ENCODE measurements at places on chromosomes 12 and 14.

DNA sequence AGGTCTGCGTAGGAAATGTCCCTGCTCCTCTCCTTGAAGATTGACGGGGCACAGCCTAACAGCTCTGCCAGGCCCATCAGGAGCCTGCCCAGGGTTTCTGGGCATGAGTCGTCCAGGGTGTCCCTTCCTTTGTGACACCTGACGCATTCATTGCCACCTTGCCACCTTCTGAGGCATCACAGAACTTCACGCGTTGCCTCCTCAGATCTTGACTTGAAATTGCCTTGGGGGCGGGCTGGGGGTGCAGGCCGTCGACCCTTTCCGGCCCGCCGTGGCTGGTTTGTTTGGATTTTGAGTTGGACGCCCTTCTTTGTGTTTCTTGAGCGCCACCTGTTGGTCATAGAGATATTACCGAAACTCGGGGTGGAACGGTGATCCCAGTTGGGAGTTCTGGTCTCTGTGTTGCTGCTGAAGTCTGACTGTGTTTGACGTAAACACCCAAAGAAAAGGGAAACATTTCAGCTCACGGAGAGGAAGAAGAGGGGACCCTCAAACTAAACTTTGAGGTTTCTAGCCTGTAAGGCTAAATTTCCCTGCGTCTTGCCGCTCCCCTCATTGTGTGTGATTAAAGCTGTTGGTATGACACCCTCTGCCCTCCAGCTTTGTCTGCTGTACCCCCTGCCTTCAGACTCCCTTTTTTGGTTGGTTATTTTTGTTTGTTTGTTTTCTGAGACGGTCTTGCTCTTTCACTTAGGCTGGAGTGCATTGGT lies 44.6 kb downstream of the MLXIP start:
- peak; percentile 75 for DNase-seq

DNA sequence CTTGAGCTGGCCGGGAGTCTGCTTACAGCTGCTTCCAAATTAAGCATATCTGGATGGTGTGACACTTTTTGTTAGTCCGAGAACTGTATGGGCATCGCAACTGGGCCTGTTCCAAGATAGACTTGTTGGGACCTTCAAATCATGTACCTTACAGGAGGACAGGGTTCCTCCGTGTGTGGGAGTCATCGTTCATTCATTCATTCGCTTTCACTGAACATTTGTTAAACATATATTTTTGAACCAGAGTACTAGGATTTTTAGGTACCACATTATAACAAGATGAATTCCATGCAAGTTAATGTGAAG lies 387 bp upstream of the IPO8 start:
- DNase-seq: no peak

GRCh38 chr14:92510972-92511371 lies 2.6 kb upstream of the RIN3 start:
- no peak for DNase-seq

DNA sequence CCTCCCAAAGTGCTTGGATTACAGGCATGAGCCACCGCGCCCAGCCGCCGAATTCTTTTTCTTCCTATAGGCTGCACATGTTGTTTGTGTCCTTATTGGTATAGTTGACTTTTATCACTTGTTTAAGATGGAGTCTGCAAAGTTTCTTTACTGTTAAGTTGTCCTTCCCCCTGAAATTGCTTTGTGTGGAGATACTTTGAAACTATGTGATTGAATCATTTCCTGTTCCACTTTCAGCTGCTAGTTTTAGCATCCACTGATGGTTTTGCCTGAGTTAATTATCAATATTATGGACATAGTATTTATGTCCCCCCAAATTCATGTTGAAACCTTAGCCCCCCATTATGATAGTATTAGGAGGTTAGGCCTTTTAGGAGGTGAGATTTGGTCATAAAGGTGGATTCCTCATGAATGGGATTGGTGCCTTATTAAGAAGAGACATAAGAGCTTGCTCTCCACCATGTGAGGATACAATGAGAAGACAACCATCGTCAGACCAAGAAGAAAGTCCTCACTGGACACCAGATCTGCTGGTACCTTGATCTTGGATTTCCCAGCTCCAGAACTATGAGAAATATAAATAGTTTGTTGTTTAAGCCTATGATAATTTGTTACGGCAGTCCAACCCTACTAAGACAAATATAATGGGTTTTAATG lies 34.9 kb downstream of the PPHLN1 start:
- DNase-seq: peak; percentile 42

- no peak for DNase-seq
Measured at GRCh38 chr12:53530920-53531319, 23.6 kb upstream of the NPFF start.

- DNase-seq: no peak
Measured at GRCh38 chr12:102051431-102051965, 10.3 kb downstream of the WASHC3 start.

- no peak for DNase-seq
Measured at GRCh38 chr12:105482951-105483350, 152.5 kb downstream of the C12orf75 start.

DNA sequence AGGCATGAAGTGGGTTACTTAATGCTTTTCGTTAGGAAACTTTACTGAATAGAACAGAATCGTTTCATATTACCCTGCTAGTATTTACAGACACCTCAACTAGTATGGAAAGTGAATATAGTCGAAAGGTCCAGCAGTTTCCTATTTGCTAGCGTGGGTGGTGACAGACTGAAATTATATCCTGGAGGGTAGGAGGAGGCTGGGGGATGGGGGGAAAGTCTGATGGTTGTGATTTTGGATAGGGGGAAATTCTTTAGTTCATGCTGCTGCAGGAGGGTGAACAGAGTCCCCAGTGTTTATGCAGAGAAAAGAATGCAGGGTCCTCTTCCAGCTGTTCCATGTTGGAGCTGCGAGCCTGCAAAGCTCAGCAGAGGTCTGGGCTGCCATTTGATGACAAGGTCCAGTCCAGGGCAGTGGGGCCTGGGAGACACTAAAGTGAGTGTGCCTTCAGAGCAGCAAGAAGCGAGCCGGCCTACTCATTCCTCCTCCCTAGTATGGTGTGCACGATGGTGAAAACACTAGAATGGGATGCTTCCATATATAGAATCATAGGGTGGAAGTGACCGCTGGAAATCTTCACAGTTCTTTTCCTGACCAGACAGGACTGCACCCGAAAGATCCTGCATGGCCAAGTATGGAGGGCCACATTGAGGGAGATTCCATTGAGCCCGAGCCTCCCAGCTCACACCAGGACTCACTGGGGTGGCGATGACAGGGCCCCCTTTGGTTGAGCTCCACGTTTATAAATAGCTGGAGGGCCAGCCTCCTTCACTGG lies 2.1 kb downstream of the SAMD4A start:
- DNase-seq: no peak

DNA sequence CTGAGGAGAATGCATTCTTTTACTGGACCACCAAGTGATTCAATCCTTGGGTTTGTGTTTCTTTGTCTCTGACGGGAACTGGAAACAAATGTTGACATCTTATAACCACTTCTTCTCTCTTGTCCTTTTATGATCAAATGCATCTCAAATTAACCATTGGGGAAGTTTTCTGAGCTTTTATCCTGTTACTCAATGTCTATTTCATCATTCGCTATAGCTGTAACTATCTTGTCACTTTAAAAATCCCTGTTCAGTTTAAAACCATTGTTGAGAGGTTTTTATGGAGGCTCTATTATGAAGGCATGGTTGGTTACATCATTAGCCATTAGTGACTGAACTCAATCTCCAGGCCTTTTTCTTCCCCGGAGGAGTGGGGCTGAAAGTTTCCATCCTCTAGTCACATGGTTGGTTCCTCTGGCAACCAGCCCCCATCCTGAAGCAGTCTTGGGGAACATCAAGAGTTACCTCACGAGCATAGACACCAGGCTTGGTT lies 2.7 kb upstream of the CLEC6A start:
- no peak for DNase-seq

GRCh38 chr12:56541631-56542030 lies 20.0 kb downstream of the RBMS2 start:
- no peak for DNase-seq

- DNase-seq: peak; percentile 81
Measured at GRCh38 chr14:73743431-73743931, 29.3 kb upstream of the PNMA1 start.

DNA sequence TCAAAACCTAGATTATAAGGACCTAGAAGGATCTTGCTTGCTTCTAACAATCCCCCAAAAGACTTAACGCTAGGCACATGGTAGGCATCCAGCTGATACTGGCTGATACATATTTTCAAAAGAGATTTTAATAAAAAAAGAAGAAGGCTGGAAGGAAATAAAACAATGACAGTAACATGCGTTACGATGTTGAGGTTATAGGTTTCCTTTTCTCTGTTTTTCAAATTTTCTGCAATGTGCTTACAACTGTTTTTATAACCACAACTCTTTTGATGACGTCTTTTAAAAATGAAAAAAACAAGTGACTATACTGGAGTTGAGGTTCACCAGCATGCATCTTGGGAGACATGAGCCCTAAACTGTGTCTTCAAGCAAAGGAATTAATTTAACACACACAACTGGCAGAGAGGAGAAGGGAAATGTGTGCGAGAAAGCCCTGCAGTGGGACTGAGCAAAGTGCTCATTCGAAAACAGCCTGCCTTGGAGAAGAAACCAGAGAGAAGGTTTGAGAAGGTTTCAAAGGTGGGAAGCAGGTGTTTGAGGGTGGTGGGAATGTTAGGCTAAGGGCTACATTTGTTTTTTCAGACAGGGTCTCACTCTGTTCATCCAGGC lies 80.4 kb downstream of the DUSP16 start:
- DNase-seq: peak; percentile 55

GRCh38 chr14:72917094-72917802 lies 9.0 kb upstream of the DCAF4 start:
- no peak for DNase-seq

DNA sequence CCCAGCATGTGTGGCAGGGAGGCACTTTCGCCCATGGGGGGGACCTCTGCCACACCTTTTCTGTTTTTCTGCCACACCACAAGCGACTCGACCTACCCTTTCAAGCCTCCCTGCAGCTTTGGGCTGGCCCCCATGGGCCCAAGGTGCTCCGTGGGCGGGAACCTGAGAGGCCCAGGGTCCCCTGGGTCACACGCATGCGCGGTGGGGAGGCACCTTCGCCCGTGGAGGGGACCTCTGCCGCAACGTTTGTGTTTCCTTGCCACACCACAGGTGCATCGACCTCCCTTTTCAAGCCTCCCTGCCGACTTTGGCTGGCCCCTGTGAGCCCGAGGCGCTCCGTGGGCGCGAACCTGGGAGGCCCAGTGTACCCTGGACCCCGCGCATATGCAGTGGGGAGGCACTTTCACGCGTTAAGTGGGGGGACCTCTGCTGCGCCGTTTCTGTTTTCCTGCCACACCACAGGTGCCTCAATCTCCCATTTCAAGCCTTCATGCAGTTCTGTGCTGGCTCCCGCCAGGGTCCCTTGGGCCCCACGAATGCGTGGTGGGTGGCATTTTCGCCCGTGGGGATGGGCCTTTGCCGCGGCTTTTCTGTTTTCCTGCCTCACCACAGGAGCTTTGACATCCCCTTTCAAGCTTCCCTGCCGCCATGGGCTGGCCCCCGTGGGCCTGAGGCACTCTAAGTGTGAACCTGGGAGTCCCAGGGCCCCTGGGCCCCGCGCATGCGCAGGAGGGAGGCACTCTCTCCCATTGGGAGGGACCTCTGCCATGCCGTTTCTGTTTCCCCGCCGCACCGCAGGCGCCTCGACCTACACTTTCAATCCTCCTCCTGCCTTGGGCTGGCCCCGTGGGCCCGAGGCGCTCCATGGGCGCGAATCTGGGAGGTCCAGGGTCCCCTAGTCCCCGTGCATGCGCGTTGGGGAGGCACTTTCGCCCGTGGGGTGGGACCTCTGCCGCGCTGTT lies 332.2 kb downstream of the ALG10 start:
- DNase-seq: no peak

DNA sequence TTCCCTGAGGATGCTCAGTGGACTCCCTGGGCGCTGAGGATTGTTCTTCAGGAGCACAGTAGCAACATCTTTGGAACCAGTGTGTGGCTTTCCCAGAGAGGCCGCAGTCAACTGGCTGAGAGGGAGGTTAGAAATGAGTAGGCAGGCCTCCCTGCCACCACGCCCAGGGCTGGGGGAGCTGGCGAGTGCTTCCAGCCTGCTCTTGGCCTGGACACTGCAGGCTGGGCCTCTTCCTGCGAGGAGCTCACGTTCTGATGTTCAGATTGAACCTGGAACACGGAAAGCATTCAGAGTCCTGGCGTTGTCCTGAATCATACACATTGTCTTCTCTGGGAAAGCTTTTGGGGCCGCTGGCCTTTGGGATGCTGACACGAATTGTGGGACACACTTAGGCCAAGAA lies 15.6 kb downstream of the TSPAN9 start:
- DNase-seq: no peak

- no peak for DNase-seq
Measured at GRCh38 chr14:64659366-64659765, 44.9 kb upstream of the PLEKHG3 start.

DNA sequence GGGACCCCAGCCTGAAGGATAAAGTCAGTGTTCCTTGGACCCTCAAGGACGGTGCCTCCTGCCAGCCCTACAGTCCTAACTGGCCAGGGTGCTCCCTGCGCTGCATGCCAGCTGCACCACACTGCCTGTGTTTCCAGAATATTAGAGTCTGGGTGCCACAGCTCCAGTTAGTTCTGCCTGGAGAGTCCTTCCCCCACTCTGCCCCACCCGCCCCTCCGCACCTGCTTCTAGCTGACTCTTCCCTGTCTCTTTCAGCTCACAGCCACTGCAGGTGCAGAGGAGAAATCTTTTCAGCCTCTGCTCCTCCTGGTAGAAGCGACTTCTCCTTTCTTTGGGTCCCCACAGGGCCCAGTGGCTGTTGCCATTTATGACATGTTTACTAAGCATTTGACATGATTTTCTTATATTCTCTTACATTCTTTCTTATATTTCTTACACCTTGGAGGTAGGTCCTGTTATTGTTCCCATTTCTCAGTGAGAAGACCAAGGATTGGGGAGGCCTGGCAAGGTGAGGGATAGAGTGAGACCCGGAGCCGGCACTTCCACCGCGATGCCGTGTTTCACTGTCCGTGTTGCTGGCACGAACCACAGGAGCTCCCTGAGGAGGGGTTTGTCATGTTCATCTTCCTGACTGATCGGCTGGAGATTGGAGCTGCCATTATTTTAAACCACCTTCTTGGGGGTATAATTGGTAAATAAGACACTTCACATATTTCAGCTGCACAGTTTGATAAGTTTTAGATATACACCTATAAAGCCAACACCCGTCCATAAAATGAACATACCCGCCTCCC lies 29.4 kb downstream of the SYNE3 start:
- DNase-seq: no peak
